Ureter (tissue), 1 donor: ENCODE measurements at places on chromosomes 3 and 15. TPM values are rescaled to one million over a fixed set of nuclear protein-coding genes. Genes with fewer than 3 reads are reported as not detected.

GRCh38 chr3:61018807-61019206, 232.4 kb downstream of the FHIT start:
- no peak for DNase-seq

GRCh38 chr3:63934041-63934866, 22.1 kb upstream of the SCAANT1 start:
- no peak for DNase-seq

GRCh38 chr3:37913522-37913921, 51.8 kb downstream of the CTDSPL start:
- DNase-seq, result no peak

DNA sequence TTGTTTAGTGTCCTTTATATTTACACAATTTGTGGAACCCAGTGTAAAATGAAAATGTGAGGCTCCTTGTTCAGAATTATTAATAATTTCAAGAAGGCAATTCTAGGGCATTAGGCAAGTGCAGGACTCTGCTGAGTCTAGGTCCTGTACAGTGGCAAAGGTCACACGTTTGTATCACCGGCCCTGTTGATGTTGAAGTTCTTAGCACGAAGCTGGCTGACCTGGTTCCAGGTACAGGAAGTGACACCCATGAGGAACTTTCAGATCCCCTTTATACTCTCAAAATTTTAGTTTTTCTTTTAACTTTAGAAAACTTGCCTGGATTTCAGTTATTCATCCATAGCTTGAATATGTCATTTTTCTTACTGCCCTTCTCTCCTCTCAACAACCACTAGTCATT, 349.4 kb downstream of the CNTN6 start:
- no peak for DNase-seq

DNA sequence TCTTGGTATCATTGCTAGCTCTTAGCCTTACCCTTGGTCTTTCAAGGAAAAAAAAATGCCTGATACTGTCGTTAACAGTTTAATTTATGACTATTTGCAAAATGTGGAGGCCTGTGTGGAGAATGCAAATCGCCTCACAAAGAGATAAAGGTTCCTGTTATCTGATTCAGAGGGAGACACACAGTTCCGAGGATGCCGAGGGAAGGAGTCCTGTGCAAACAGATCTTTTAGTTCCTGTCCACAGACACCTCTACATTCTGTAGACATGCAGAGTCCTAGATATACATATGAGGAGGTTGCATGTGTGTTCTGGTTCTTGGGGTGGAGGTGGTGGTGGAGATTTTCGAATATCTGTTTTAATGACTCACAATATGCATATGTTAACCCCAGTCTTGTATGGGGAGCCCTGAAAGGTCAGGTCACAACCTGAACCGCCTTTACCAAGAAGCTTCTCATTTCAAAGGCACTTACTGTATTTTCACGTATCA, 5.7 kb downstream of the NR2F2 start:
- no peak for DNase-seq

- DNase-seq, result no peak
Measured at GRCh38 chr15:94272251-94272898, 41.0 kb downstream of the MCTP2 start.

- no peak for DNase-seq
Measured at GRCh38 chr3:41986561-41986960, 24.7 kb upstream of the ULK4 start.

DNA sequence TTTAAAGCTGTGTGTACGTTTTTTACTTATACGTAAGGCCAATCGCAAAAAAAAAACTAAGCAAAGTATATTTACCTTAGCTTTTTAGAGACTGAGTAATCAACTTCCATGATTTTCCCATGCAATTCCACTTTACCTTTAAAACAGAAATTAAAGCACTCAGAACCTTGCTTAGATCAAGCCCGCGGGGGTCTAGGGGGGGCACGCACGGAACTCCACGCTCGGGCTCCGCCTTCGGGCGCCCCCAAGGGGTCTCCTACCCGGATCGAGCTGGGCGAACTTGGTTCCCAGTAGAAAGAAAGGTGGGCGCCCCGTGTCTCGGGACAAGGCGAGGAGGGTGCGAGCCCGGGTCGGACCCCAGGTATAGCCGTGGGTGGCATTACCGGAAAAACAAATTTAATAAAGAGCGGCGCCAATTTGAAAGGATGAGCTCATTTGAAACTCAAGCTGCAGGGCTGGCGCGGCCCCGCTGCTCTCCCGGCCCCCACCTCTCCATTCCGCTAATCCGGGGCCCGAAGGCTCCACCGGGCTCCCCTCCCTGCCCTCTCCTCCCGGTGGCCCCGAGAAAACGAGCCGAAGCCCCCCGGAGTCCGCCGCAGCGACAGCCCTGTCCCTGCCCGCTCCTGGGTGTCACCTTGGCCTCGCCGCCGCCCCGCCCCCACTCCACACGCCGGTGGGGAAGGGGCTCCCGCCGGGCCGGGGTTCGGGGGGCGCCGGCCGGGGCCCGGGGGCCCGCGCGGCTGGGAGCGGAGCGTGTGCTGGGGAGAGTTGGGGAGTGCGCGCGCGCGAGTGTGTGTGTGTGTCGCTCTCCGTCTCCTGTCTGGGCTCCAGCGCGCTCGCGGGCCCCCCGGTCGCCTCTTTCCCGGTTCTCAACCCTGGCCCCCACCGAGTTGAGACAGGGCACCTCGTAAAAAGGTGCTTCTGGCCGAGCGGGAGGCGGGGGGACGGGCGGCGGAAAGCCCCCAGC, 1.5 kb downstream of the IGF2BP2 start:
- DNase-seq, result peak; percentile 48

- no peak for DNase-seq
Measured at GRCh38 chr3:136805795-136806194, 13.1 kb upstream of the SLC35G2 start.

DNA sequence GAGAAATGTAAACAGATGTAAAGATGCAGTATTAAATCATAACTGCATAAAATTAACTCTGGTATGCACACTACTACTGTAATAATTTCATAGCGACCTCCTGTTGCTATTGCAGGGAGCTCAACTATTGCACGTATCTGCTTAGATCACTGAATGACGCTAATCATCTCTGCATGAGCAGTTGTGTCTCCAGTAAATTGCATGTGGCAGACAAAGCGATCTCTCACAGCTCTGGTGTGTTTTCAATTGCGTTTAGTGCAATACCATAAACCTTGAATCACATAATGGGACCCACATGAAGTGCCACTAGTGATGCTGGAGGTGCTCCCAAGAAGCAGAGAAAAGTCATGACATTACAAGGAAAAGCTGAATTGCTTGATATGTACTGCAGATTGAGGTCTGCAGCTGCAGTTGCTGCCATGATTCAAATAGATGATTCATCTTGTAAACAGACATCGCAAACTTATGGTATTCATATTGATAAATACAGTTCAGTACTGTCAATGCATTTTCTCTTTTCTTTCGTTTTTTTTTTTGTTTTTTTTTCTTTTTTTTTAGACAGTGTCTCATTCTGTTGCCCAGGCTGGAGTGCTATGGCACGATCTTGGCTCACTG, 30.2 kb upstream of the LCTL start:
- no peak for DNase-seq

DNA sequence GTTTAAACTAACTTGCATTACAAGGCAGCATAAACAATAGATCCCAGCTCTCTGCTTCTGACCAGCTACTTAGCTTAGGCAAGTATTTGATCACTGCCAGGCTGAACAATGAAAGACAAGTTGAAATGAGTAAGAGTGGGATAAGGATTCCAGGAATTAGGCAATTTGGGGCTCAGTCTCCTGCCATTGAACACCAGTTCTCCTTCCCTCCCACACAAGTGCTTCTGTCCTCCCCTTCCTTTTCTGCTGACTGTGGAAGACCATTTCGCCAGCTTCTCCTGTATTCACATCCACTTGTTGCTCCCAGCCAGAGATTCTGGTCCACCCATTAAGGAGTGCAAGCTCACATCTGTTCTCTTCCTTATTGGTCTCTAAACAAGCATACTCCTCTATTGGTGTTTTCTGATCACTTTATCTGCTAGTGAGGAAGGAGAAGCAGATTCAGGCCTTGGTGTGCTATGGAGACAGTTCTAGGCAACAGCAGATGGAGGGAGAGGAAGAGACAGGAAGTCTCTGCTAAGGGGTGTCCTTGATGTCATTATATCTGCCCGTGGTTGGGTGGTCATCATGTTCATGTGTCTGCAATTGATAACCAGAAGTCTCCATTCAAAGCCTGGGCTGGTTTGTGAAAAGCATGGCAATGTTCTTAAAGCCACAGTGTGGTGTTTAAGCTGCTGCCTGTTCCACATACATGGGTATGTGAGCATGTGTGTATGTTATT, 121.5 kb downstream of the PLCL2 start:
- no peak for DNase-seq

GRCh38 chr3:64088408-64089205, 65.3 kb upstream of the PSMD6 start:
- DNase-seq, result no peak

- no peak for DNase-seq
Measured at GRCh38 chr3:57393977-57394376, 101.5 kb upstream of the ASB14 start.

DNA sequence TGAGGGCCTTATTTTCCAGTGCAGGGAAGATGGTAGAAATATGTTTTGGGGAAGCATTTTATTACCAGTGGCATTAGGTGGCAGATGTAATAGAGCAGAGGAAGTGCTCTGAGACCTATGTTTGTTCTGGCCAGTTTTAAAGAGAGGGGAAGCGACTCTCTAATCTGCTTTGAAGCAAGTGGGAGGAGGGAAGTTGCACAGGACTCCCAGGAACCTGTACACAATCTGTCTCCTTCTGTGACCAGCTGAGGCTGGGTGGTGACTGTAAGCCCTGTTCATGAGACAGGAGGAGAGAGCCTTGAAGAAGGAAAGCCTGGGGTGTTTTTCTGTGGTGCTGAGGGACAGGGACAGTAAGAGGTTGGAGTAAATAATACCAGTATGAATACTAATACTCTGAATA, 60.5 kb downstream of the LPP start:
- DNase-seq, result no peak

DNA sequence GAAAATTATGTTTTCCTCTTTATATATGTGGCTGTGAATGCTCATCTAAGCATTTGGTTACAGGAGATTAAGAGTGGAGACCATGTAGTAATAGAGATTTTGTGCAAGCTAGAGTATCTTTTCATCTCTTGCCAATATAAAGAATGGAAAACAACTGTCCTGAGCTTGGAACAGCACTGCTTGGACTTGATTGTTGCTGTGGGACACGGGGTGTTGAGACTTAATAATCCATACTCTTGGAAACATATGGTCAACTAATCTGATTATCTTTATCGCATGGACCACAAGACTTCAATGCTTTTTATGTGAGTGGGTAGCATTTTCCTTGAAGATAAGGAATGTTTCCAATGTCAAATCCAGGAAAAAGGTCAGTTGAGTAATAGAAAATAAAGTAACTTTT, 806.3 kb downstream of the DIPK2A start:
- DNase-seq, result no peak

DNA sequence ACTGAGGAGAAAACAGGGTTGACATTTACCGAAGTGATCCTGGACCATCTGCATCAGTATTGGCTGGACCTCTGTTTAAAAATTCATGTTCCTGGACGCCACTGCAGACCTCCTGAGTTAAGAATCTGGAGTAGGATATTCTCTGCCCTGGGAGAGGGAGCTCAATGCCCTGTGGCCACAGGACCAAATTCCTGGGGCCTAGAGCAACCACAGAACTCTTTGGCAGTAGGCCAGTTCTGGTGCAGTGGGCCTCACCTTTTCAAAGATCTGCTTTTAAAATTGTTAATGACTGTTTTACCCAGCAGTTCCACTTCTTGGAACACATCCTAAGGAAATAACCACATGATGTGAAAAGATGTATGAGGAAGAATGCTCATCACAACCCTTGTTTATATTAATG, 133.3 kb upstream of the ADPGK start:
- no peak for DNase-seq

GRCh38 chr3:5016211-5017161, 37.2 kb downstream of the BHLHE40 start:
- DNase-seq, result peak; percentile 75

- DNase-seq, result no peak
Measured at GRCh38 chr3:72763751-72764440, 84.3 kb downstream of the SHQ1 start.

GRCh38 chr15:85120351-85121113, 138.9 kb downstream of the PDE8A start:
- DNase-seq, result no peak

- no peak for DNase-seq
Measured at GRCh38 chr3:30314757-30315325, 291.6 kb upstream of the TGFBR2 start.

DNA sequence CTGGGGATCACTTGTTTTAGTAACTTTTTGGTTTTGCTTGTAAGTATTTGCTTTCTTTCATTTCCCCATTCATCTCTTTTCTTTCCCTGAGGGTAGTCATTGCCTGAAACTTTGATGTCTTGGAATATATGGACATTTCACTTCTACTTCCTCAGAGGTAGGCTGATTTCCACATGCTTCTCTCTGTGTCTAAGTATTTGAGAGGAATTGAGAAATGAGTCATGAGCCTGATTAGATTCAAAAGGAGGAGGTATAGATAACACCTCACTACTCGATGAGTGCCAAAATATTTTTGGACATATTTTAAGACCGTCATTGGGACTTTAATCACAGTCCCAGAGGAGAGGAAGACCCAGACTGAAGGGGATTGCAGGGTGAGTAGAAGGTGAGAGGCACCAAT, 480.1 kb upstream of the SGO1 start:
- DNase-seq, result no peak

- DNase-seq, result no peak
Measured at GRCh38 chr3:169583269-169583668, 80.2 kb downstream of the MECOM start.

GRCh38 chr3:113912552-113913236, 35.1 kb upstream of the ZDHHC23 start:
- DNase-seq, result peak; percentile 48

GRCh38 chr3:105842449-105842848, 26.4 kb downstream of the CBLB start:
- no peak for DNase-seq

The SEMA3G gene
- 7.5 TPM for total RNA-seq

The TGM5 gene
- 0.91 TPM for total RNA-seq

The USP13 gene
- total RNA-seq, result 9.1 TPM

The FSIP1 gene
- 1.4 TPM for total RNA-seq

The LRRK1 gene
- total RNA-seq, result 29.5 TPM

The TSEN2 gene
- 52.6 TPM for total RNA-seq

The FGF12 gene
- 3.2 TPM for total RNA-seq

The HHLA2 gene
- total RNA-seq, result not detected

The TRPM1 gene
- not detected for total RNA-seq

The CCDC54 gene
- not detected for total RNA-seq

The UROC1 gene
- not detected for total RNA-seq

The MELTF gene
- total RNA-seq, result 3.4 TPM

The SMAD6 gene
- total RNA-seq, result 17.4 TPM

The PTH1R gene
- 12.9 TPM for total RNA-seq

The NKTR gene
- total RNA-seq, result 137 TPM

The CIDEC gene
- 1.1 TPM for total RNA-seq
